ENCODE measurements at places on chromosomes 4 and X.

DNA sequence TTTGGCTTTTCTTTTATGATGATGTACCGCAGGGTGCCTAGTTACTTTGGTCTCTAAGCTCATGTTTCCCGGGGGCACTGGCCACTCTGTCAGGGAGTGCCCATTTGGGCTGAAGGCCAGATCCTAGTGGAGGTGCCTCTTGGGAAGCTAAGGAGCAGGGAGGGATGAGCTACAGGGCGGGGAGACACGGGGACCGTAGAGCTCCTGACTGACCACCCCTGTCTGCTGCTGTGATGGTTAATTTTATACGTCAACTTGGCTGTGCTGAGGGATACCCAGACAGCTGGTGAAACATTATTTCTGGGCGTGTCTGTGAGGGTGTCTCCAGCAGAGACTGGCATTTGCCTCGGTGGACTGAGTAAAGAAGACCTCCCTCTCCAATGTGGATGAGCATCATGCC lies 24.9 kb upstream of the CLDN24 start:
- no peak for DNase-seq

GRCh38 chr4:136203199-136203598 lies 1329.1 kb downstream of the PCDH18 start:
- no peak for DNase-seq

GRCh38 chr4:47109379-47109778 lies 78.0 kb downstream of the GABRB1 start:
- no peak for DNase-seq

- DNase-seq = no peak
Observed at GRCh38 chr4:152784490-152785350, 5.0 kb downstream of the ARFIP1 start.

- DNase-seq = no peak
Observed at GRCh38 chr4:177159600-177159999, 150.1 kb upstream of the NEIL3 start.
